ENCODE measurements at places on chromosomes 2 and 18. TPM values are rescaled to one million over a fixed set of nuclear protein-coding genes. Genes with fewer than 3 reads are reported as not detected.

DNA sequence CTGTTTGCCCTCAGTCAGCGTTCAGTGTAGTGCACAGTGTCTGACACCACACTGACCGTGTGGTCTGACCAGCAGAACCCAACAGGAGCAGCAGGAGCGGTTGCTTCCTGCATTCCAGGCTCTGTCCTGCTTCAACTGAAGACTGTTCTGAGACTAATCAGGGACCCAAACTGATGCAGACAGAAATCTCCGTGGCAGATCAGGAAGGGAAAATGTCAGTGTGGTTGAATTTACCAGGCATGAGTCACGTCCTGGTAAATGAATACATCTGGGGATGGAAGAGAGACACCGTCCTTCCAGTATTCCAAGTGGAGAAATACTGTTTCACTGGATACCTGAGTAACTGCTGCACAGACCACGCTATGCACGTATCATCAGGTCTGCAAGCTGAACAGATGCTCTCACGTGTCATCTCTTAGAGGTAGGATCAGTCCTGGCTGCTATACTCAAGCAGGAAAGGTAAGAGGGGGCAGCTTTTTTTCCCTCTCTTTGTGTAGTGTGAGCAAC lies 223.6 kb upstream of the EPAS1 start:
- DNase-seq, result no peak

Gene B3GNT7
- total RNA-seq, result 0.27 TPM

Gene CPSF3
- total RNA-seq, result 33.3 TPM

GRCh38 chr18:75066936-75067335 lies 142.0 kb downstream of the PTGR3 start:
- no peak for DNase-seq

Gene CAPN13
- not detected for total RNA-seq
